LoVo (cell line): ENCODE measurements at places on chromosomes 13 and 19.
A peak's percentile ranks its signal among the peaks of the same experiment; 100 is the strongest.

DNA sequence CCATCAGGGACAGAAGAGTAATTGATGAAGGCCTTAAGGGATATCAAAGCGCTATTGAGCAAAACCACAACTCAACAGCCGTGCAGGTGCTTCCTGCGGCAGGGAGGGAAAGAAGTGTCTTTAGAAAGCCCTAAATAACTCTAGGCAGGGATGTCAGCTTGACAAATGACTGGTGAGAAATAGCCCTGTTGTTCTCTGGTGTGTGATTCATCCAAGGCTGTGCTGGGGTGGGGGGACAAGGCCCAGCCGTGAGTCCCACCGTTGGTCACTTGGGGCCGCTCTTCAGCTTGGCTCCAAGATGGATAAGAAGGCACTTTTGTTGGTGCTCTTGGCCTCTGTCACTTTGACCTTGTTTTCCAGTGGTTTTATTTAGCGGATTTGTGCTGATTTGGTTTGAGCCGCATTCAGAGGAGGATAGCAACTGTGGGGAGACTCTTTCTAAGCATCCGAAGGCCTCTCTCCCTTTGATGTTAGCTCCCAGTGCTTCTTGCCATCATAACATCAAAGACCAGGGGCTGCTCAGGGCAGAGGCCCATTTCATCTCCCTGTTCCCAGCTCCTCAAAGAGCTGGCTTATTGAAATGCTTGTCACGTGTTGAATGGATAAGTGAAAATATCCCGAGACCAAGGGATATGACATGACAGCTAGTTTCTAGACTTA is 130.3 kb upstream of the SERP2 start:
- no peak for DNase-seq

DNA sequence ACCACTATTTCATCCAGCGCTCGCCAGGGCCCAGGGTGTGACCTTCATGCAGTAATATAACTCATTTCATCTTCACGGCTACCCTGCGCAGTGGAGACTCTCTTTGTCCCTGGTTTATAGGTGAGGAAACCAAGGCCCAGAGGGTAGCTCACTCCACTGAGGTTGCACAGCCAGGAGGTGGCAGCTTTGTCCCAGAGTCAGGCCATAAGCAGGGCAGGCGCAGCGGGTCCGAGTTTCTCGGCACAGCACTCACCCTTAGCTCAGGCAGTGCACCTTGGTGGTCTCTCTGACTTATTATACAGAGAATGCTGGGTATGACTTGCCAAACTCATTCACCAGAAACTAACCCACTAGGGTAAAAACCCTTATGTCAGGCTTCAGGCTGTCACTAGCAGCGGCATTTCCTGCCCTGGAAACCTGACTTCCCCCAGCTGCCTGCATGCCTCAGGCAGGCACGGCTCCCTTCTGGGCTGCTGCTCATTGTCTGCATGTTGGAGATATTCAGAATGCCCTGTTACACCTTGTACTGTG is 24.5 kb downstream of the PPP5C start:
- no peak for DNase-seq

DNA sequence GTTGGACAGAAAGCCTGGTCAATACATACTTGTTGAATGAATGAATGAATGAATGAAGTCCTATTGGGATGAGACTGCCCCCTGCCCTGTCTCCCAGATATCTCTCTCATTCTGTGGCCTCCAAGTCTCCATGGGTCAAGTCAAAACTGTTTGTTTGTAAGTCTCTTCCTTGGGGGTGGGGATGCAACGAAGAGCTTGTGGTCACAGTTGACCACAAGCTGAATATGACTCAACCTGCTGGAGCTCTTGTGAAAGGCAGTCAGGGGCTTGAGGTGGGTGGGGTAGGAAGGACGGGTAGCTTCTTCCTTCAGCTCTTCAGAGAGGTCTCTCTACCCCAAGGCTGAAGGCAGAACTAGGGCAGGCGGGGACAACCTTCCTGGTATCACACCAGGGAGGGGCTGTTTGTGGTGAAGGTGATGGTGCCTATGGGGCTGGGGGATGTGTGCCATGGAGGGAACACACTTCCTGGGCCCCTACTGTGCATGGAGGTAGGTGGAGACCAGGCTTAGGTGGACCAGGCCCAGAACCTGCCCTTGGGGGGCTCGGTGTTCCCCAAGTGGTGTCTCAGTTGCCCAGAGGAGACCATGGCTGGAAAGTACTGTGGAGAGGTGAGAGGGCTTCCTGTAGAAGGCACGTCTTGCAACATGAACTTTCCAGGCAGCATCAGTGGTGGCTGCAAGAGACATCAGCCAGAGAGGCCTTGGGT is 8.0 kb downstream of the MYO1F start:
- DNase-seq = peak; percentile 56

- DNase-seq = no peak
Measured at GRCh38 chr19:13872339-13872694, 4.6 kb upstream of the NANOS3 start.

GRCh38 chr19:2361246-2362045 is 1.4 kb downstream of the TMPRSS9 start:
- DNase-seq = no peak

DNA sequence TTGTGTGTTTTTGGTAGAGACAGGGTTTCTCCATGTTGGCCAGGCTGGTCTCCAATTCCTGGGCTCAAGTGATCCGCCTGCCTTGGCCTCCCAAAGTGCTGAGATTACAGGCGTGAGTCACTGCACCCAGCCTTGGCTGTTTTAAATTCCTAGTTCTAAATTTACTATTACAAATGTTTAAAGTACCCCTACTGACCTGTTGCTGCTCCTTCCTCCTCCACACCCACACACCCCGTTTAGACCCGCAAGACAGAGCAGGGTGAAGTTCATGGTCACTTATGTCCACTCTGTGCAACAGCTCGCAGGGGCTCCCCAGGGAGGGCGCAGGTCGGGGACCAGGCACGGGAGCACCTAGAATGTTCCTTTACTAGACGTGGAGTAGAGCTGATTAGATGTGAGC is 28.7 kb downstream of the TMEM161A start:
- DNase-seq = no peak

DNA sequence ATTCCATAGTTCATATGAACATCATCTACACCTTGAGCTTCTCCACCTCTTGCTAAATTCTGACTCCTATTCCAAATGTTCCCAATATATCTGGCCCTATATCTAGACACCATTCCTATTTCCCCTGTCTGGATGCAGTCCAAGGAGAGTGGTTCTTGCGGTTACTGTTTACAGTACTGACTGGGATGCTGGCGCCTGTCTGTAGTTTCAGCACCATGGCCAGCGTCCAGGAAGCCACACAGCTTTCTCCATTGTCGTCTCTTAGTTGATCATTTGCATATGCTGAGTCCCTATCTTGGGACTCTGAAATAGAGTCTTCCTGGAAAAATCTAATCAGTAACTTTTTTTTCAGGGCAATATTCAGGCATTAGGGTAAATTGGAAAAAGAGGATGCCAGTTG is 14.9 kb downstream of the LAIR2 start:
- DNase-seq = peak; percentile 57

- no peak for DNase-seq
Measured at GRCh38 chr19:4578552-4579248, 19.2 kb upstream of the SEMA6B start.

- DNase-seq = no peak
Measured at GRCh38 chr13:99055735-99056134, 77.9 kb upstream of the DOCK9 start.

DNA sequence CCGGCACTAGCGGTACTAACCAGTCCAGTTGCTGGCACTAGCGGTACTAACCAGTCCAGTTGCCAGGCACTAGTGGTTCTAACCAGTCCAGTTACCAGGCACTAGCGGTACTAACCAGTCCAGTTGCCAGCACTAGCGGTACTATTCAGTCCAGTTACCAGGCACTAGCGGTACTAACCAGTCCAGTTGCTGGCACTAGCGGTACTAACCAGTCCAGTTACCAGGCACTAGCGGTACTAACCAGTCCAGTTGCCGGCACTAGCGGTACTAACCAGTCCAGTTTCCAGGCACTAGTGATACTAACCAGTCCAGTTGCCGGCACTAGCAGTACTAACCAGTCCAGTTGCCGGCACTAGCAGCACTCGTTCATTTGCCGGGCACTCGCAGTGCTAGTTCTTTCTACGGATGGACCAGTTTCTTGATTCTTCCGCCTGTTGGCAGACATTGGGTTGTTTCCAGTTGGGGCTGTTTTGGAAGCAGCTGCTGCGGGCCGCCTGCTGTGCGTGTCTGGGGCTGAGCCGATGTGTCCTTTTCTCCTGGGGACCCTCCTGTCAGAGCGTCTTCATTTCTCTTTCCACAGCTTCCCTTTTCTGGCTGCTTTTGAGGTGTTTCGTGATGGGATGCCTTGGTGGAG is 123.4 kb upstream of the MCF2L start:
- DNase-seq = no peak

GRCh38 chr13:19172647-19173030 is 9.0 kb downstream of the TUBA3C start:
- no peak for DNase-seq

GRCh38 chr19:13644645-13645044 is 119.7 kb upstream of the MRI1 start:
- DNase-seq = no peak

DNA sequence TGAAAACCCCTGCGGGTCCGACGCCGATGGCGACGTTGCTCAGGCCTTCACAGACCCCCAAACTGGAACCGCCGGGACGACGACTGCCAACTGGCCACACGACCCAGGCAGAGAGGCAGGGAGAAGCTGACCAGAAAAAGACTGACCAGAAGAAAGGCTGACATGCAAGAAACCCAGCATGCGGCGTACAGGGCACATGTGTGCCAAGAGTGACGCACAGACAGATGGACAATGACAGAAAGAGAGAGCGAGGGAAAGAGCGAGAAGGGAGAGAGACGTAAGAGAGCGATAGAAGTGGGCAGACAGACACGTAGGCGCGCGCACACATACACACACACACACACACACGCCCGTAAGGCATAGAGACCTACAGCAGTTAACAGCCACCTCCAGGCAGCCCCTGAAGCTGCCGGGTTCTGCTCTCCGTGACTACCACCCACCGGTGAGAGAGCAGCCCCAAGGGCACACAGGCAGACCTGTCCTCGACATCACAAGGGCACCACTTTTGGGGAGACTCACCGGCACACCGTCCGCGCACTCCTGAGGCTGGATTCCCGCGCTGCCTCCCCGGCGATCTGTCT is 67.2 kb upstream of the ZNF527 start:
- no peak for DNase-seq

DNA sequence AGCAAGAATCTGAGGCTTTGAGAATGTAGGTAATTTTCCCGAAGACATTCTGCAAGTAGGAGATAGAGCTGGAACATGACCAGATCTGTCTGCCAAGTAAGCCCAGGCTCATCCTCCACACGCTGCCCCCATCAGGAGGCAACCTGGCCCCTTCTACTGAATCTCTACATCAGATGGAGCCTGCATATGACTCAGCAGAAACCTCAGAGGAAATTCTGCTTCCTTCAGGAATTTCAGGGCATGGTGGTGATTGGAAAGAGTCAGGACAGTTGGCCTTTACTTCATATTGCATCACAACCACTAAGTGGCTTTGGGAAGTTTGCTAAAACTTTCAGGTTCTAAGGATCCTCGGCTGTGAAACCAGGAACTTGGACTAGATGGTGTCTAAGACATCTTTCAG is 85.2 kb downstream of the LRRC63 start:
- DNase-seq = peak; percentile 5

DNA sequence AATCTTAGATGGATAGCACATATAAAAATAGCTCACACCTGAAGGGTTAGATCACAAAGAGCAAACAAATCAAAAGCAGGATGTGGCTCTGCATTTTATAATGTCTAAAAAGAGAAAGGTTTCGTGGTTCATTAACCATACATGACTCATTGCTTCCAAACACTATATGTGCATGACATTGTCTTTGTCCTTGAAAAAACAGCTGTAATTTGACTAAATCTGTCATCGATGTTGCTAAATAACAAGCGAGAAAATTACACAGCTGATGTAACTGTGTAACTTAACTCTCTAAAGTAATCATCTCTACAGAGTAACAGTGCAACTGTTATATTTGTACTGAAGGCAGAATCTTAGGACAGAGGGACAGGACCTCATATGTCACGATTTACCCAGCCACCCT is 383.1 kb upstream of the GPC6 start:
- no peak for DNase-seq

GRCh38 chr19:28294395-28294794 is 918.6 kb downstream of the UQCRFS1 start:
- DNase-seq = no peak

DNA sequence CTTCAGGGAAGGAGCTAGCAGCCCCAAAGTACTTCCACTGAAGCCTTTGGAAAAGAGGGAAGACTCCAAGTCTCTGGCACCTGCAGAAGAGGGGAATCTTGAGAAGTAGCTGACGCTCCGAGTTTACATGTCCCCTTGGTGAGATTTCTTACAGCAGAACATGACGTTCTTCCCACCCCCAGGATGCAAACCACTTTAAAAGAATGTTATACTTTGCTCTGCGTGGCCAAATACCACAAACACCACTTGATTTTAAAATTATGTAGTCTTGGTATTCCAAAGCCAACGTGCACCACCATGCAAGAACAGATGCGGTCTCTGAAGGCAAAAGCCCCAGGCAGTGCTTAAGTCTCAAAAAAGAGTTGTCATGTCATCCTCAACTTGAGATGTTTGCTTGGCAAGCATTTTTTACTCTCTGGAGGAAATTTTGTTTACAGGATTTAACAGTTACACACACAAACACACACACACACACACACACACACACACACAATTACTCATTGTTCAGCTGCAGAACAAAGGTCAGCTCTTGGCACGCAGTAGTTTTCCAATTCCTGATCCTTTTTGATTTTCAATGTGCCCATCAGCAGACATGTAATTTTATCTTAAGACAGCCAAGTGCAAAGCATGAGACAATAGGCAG is 106.1 kb downstream of the RGCC start:
- no peak for DNase-seq

- DNase-seq = no peak
Measured at GRCh38 chr19:33358408-33358807, 15.1 kb upstream of the CEBPG start.

GRCh38 chr19:40273469-40274360 is 11.4 kb downstream of the AKT2 start:
- DNase-seq = no peak

DNA sequence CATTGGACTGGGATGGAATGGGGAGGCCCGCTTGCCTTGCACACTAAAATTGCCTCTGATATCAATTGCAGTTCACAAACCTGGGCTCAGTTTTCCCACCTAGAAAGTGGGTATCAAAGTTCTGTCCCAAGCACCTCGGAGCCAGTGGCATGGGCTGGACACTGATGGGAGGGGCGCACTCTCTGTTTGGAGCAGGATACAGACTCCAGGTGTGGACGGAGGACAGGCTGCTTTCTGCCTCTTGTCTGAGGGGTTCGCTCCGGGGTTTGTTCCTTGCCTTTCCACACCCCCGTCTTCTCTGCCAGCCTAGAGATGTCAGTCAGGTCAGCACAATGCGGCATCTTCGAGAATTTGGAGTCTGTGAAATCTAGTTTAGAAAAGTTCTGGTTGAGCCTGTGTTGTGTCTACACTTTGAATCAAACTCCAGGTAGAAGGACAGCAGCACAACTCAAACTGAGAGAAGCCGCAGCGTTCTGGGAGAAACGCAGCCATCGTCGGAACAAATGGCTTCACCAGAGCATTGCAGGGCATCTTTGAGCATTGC is 141.9 kb downstream of the TEX29 start:
- no peak for DNase-seq

DNA sequence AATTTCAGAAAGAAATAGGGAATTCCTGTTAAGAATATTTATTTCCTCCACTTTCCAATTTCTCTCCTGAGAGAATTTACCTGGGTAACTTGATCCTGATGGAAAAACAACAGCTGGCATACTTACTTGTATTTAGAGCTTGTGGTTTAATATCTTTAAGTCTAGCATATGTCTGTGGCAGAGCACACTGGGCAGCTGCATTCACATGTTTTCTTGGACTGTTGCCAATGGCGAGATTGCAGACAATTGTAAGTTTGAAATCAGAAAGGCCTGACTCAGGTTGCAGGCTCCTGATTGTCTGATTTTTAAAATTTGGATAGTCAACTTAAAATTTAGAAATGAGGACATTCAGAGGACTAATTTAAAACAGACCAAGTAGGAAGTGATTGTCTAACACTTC is 66.9 kb downstream of the NHLRC3 start:
- no peak for DNase-seq
